ENCODE measurements at places on chromosomes 11 and 22. TPM values are rescaled to one million over a fixed set of nuclear protein-coding genes. Genes with fewer than 3 reads are reported as not detected.

- no peak for DNase-seq
Observed at GRCh38 chr11:16797776-16798175, 59.3 kb downstream of the C11orf58 start.

- no peak for DNase-seq
Observed at GRCh38 chr11:132439711-132440255, 1069.4 kb downstream of the NTM start.

- DNase-seq = peak; percentile 51
Observed at GRCh38 chr11:1654388-1655167, 25.0 kb downstream of the KRTAP5-5 start.

DNA sequence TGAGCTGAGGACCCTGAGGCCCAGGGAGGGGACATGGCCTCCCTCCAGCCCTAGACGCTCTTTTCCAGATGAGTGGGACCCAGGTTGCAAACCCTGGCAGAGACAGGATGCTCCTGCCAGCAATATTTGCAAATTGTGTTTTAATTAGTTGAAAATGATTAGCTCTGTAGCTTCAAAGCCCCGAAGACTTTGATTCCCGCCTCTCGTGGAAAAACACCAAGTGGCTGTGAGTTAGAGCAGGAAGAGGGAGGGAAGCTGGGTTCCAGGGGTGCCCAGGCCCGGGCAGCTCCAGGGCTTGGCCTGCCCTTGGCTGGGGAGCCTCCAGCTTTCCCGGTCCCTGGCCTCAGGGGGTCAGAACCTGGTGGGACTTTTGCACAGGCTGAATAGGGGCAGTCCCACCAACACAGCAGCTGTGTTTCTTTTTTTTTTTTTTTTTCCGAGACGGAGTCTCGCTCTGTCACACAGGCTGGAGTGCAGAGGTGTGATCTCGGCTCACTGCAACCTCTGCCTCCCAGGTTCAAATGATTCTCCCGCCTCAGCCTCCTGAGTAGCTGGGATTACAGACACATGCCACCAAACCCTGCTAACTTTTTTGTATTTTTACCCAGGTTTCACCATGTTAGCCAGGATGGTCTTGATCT is 101.6 kb upstream of the RTL6 start:
- DNase-seq = no peak

GRCh38 chr22:39748877-39749276 is 144.7 kb downstream of the ENTHD1 start:
- no peak for DNase-seq

Gene FCHSD2
- 64.7 TPM for total RNA-seq

Gene DMC1
- total RNA-seq = 4.7 TPM

Gene SLC17A6
- total RNA-seq = not detected

Data from sciatic nerve (tissue), 2 donors.